ENCODE measurements at places on chromosomes 1 and 21.

GRCh38 chr1:176903474-176903873, 261.0 kb downstream of the ASTN1 start:
- no peak for DNase-seq

- DNase-seq: no peak
Measured at GRCh38 chr1:36956570-36956969, 77.7 kb downstream of the GRIK3 start.

DNA sequence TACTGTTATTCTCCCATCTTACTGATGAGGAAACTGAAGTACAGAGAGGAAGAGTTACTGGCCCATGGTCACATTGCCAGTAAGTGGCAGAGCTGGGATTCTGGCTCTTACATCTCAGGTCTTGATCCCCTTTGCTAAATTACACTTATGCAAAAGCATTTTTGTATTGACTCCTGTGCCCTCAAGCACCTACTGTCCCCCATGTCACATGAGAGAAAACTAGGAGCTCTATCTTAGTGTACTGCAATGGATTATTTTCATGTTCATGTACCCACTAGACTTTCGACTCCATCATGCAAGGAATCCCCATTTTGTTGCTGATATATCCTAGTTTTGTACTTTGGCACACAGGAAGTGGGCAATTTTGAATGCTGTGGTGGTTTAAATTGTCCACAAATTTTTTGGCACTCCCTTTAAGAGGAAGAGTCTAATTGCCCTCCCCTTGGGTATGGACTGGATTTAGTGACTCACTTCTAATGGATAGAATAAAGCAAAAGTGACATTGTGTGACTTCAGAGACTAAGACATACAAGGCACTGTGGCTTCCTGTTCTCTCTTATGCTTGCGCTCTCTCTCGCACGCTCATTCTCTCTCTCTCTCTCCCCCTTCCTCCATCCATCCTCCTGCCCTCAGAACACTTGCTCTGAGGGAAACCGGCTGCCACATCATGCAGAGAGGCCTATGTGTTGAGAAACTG, 43.5 kb upstream of the JAK1 start:
- DNase-seq: no peak

DNA sequence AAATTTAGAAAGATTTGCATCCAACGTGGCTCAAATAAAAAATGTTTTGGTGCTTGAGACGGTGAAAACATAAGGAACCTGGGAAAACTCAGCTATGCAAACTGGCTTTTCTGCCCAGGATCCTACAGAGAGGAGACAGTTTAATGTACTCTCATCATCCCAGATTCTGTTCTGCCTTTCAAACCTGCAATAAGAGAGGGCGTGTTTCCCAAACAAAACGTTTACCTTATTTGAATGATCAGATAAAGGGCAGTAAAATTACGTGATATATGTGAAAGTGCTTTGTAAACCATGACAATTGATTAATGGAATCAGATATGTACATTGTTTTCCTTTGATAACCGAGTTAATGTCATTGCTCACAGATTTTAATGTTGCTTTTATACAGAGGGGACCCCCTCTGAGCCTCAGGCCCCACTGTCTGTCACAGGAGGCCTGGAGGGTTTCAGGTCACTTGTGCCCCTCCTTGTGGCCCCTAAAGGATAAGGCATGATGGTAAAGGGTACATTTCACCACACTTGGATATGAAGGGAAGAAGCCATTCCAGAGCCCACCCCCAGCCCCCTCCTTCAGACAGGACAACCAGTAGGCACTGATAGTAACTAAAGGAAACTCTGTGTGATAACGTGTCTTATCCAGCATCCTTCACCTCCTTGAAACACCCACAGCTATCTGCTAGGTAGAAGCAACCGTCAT, 157.6 kb downstream of the EDEM3 start:
- no peak for DNase-seq

DNA sequence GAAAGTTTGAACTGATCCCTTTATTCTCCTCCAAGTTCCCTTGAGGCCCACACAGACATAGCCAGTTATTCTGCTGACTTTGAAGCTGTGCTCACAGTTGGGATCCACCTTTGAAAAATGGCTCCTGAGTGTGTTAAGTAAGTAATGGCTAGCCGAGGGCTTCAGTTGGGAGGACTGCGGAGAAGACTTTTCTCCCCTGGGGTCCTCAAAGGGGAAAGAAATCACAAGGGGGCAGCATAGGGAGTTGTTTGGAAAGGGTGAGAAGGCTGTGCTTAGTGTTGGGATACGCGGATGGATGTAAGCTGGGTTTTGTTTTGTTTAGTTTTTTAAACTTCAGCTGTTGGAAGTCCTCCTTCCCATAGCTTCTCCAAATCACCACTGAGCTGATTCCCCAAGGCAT, 8.3 kb downstream of the PGM1 start:
- no peak for DNase-seq

GRCh38 chr1:150530491-150531159, 15.1 kb downstream of the FALEC start:
- DNase-seq: no peak

- DNase-seq: no peak
Measured at GRCh38 chr1:115655306-115655663, 13.5 kb downstream of the VANGL1 start.

DNA sequence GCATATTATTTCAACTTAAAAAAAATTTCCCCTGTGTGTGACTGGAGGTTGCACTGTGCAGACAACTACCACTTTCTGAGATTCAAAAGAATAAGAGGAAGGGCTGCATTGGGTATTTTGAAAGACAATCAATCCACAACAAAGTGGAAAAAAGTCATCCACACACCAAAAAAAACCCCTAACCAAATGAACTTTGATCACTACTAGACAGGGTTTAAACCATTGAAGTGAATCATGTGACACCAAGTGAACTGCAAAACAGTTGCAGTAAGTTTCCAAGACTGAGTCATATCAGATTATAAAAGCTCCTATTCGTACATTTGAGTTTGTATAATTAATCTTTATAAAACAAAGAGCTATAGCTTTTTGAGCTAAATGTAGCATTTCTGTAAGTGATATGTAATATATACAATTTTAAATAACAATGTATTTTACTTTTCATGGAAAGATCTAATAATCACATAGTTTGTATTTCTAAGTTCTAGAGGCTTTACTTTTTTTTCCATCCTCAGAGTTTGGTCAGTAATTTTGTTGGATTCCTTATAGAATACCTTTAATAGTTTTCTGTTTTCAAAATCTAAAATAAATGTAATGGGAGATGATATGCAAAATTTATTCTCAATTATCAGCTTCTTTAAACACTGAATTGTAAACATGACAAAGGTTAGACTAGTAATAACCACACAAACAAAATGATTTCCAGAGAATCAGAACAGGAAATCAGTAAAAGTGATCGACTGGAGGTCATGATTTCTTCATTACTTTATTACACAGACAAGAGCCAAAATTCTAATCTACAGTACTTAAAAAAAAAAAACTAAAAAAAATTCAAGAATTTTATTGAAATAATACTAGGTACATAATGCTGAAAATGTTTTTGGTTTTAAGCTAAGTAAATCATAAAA, 50.5 kb upstream of the GFI1 start:
- peak; percentile 5 for DNase-seq

- DNase-seq: no peak
Measured at GRCh38 chr1:3066250-3066711, 2.7 kb upstream of the PRDM16 start.

DNA sequence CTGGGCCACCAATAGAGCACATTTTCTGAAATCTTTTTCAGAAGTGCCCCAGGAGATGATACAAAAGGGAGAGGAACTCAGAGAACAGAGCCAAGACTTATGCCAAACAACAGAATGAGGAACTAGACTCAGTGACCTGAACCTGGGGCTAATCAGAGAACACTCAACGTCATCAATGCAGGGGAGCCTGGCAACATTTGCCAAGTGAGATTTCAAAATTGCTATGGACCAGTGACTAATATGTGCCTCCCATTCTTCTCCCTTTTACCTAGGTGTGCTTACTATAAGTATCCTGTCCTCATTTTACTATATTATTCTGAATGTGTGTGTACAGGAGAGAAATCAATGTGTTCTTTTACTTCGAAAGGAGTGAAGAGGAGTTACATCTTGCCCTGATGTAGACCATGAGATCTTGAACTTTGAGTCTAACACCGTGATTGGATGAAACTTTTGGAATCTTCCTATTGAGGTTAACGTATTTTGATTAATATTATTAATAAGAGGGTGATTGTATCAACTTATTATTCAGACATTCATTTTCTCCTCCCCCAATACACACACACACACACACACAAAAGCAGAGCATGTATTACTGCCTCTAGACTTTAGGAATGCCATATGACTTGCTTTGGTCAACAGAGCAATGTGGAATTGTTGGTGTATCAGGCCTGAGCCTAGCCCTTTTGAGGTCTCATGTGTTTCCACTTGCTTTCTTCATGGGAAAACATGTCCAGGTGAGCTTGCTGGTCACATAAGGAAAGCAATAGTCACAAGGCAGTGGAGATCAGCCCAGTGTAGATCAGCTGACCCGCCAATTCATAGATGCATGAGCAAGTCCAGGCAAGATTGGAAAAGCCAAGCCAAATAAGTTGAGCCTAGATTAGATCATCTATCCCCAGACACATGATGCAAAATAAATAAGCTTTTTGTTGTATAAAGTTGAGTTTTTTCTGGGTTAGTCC, 80.3 kb upstream of the ETS2 start:
- no peak for DNase-seq

DNA sequence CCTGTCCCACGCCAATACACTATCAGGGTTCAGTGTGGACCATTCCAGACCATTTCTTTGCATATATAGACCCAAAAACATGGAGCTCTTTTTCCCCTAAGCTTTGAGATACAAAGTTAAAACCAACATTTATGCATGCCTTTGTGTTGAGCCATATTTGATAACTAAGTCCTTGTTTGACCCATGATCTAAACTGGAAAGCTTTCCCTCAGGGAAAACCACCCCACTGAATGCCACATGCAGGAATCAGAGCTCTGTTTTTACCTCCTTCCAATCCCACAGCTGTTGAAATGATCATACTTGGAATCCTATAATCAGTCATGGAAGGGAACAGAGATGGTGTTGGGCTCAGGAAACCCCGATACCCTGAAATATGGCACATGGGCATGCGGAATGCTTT, 14.8 kb upstream of the SLC45A1 start:
- DNase-seq: peak; percentile 21

- DNase-seq: peak; percentile 24
Measured at GRCh38 chr1:8818325-8818775, 910 bp upstream of the RERE start.

- DNase-seq: peak; percentile 76
Measured at GRCh38 chr1:91166106-91166712, 144.4 kb upstream of the ZNF644 start.

DNA sequence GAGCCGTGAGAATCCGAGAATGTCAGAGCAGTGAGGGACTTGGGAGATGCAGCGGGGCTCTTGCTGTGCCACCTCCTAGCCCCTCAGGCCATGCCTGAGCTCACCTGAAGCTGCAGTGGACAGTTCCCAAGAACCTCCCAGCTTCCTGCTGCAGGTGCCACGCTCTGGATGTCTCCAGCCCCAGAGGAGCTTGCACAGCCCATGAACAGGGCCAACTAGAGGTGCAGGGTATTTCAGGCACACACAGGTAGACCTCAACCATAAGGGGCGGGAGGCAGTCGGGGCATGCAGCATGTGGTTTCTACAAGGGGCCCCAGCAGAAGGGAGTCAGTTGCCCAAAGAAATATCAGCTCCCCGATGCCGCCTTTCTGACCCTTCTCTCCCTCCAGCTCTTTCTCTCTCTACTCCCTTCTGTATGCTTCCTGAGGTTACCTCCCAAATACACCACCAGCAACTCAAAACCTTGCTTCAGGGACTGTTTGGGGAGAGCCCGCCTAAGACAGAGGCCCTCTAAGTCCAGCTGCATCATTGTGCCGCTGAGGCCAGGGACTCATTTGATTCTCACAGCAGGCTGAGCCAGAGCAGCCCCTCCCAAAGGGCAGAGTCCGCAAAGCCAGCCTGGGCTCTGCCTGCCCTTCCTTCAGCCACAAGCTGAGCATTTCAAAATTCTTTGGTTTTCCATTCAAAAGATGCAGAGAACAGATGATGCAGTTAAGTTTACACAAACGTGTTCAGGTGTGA, 209.8 kb downstream of the MATN1 start:
- DNase-seq: no peak

GRCh38 chr1:94925561-94926125, 1.3 kb downstream of the CNN3 start:
- peak; percentile 85 for DNase-seq

DNA sequence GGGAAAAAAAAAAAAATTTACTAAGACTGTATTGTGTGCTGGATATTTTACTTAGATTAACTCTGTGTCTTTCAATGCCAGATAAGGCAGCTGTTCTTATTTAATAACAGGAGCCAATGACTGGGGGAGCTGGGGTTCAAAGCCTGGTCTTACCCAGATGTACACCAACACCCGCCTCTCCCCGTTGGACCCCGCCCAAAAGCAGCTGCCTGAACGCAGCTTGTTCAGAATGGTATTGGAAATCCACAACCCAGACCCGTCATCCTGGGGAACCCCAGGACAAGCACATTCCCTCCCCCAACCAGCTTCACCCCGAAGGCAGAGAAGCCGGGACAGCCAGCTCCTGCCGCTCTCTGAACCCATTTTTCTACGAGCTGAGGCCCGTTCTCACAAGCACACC, 113.6 kb upstream of the TMPRSS2 start:
- no peak for DNase-seq

- peak; percentile 30 for DNase-seq
Measured at GRCh38 chr1:153614189-153614900, 1.4 kb upstream of the S100A16 start.

DNA sequence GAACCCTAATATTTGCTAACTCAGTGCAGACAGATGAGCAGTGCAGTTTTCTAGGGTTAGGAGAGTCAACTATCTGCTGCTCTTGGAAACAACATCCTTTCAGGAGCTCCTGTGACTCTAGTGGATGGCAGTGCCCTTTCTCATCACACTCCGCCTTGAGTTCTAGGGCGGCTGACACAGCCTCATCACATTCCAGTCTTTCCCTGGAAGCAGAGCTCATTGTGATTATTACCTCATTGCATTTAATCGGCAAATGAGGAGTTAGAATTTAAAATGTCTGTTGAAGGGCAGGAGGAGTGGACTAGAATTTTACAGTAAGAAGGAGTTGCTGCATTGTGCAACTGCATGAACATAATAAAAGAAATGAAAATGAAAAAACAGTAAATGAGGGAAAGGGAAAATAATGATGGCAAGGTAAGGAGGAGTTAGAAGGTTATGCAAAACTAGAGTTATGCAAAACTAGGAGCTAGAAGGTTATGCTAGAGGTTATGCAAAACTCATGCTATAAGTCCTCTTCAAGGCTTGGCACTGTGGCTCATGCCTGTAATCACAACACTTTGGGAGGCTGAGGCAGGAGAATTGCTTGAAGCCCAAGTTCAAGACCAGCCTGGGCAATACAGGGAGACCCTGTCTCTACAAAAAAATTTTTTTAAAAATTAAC, 6.9 kb upstream of the PTGFRN start:
- no peak for DNase-seq

- peak; percentile 74 for DNase-seq
Measured at GRCh38 chr1:118947790-118948189, 40.4 kb downstream of the TBX15 start.

- DNase-seq: no peak
Measured at GRCh38 chr1:4214826-4215225, 314.8 kb upstream of the C1orf174 start.

- peak; percentile 81 for DNase-seq
Measured at GRCh38 chr1:21896652-21897532, 40.2 kb downstream of the HSPG2 start.

Measured in AG08395 (cell line).